Activated naive CD4-positive, alpha-beta T cell (primary cell): ENCODE measurements at places on chromosomes 5 and 9.

DNA sequence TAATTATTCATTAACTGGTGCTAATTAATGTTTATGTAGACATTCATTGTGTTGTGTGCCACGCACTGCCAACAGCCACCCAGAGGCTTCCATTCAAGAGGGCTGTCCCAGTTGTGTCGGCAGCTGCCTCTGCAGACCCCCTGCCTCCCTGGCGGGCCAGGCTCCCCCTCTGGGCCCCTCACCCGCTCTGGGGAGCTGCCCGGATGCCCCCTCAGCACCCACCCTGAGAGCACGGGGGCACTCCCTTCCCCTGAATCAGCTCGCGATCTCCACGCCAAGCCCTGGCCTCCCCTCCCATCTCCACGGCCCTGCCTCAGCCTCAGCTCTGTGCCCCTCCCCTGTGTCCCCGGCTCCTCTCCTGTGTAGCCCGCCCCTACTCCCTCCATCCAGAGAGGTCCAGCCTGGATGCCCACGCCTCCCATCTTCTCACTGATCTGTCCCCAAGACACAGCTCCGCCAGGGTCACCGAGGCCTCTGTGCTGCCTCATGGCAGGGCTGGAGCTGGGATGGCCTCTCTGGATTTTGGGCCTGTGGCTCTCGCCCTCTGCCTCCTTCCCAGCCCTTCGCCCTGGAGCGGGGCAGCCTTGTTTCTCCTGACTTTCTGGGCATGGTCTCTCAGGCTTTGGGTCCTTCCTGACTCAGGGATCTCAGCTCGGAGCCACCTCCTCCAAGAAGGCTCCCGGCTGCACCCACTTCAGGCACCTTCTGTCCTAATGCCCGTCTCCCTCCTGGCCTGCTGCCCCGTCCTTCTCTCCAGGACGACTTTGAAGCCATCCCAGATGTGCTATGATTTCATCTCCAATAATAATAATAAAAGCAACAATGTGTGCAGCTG, 16.0 kb upstream of the SLC9A3 start:
- DNase-seq: no peak

DNA sequence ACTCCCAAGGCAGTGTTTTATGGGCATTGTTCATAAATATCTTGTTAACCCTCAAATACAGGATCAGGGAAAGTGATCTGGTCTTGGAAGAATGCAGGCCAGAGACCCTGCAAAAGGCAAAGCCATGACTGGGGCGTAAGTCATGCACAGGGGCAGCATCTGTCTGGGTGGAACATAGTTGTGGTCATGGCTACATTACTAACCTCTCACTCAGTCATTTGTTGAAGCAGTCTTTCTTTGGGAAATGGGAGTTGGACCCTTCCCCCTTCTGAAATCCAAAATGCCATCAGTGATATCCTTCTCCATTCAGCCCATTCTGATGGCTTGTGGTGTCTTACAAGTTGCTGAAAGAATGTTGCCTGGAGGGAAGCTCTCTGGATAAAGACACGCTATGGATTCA, 68.1 kb downstream of the GDNF start:
- no peak for DNase-seq

- no peak for DNase-seq
Observed at GRCh38 chr9:26271495-26272122, 593.4 kb upstream of the TUSC1 start.

DNA sequence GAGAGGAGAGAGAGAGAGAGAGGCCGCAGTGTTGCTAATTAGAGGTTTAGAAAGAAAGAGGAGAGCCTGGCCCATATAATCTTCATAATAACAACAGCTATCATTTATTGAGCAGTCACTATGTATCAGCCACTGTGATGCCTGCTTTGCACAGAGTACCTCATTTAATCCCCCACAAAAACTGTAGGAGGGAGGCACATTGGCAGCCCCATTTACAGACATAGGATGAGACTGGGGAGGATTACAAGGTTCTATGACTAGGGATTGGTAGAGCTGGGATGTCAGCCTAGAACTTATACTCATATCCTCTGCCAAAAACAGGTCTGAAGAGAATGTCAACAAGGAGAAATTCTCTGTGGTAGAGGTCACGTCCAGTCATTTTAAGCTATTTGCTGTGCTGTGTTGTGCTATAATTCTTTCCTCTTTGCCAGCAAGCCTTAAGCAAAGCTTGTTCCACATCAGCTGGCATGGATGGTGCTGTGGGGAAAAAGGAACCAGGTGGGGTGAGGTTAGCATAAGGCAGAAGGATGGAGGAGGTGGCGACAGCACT, 6.7 kb upstream of the GCNT4 start:
- no peak for DNase-seq

DNA sequence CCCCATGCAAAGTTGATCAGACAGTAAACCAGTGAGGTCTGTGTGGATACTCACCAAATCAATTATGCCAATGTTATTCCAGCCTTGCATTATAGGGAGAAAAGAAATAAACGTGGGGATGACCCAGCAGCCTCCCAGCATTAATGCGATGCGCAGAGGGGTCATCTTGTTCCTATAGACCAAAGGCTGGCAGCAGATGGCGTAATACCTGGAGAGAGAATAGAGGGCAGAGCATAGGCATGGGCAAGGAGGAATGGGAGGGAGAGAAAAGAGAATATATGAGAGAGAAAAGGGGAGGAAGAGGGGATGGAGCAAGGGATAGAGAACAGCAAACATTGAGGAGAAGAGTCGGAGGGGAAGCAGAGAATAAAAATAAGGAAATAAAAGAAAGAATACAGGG, 131.2 kb downstream of the HTR4 start:
- DNase-seq: no peak

DNA sequence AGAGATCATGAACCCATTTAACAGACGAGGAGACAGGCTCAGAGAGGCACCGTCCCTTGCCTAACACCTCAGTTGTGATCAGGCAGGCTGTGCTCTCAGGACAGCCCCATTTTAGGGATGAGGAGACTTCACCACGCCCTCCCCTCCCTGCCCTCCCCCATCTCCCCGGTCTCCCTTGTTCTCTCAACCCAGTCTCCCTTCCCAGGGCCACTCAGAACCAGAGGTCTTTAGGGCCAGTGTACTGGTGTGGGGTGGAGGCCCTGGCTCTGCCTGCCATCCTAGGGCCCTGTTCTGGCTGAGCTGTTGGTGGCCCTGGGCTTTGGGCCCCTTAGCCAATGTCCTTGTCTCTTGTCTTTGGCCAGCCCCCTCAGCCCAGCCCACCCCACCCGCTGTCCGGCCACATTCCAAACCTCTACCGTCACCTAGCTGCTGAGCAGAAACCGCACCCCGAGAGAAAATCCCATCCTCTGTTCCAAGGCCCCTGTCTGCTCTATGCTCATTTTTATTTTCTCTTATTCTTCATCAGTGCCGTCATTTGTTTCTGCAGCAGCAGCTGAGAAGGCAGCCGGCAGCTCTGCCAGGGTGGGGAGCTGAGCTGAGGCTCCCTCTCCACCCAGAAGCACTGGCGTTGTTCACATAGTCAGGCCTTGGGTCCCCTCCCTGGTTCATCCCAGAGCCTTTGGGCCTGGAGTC, 33.9 kb downstream of the OLFML2A start:
- no peak for DNase-seq

GRCh38 chr5:156036640-156037039, 290.3 kb upstream of the SGCD start:
- no peak for DNase-seq

GRCh38 chr5:131796793-131797693, at the start of gene FNIP1:
Gene FNIP1, minus strand, starts transcription at chr5:131797017. Its CDS starts 96 bp downstream, at chr5:131796921.
- peak; percentile 99 for DNase-seq
